CD8-positive, alpha-beta memory T cell (primary cell): ENCODE measurements at places on chromosomes 2 and 18. TPM values are rescaled to one million over a fixed set of nuclear protein-coding genes. Genes with fewer than 3 reads are reported as not detected.

Gene CDH20
- 0.13 TPM for total RNA-seq

DNA sequence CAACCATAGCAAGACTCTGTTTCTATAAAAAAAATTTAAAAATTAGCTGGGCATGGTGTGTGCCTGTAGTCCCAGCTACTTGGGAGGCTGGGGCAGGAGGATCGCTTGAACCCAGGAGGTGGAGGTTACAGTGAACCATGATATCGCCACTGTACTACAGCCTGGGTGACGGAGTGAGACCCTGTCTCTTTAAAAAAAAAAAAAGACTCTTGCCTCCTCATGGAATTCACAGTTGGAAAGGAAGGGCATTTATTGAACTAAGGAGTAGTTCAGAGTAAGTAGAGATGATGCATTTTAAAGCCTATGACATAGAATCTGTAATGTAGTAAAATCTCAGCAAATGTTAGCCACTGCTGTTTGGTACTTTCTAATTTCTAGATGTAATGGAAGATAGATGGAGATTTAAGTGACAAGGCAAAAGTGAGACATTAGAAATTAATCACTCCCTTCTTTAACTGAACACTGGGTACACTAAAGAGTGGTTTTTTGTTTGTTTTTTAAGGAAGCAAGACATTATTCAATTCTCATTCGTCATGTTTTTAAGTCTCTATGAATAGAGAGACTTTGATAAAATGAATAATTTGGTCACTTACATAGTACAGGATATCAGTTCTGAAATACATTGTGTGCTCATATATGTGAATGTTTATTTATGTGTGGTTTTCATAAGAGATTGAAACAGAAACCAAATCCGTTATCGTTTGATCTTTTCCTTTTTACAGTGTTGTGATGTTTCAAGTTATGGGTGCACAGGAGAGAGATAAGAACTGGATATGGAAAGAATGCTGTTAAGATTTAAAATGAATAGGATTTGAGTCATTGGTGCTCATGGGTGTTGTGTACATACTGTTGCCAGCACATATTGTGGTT, 186.1 kb upstream of the STON1 start:
- peaks cover 31% of the 10 kb centered on the region for H3K4me1 ChIP-seq
- peak overlapping the region; percentile 21 for H3K4me3 ChIP-seq
- DNase-seq, result peak; percentile 66
- peaks cover 17% of the 10 kb centered on the region for H3K36me3 ChIP-seq
- H3K27me3 ChIP-seq, result no peaks in the 10 kb centered on the region

- DNase-seq, result no peak
- H3K27ac ChIP-seq, result no peak overlapping the region
- H3K36me3 ChIP-seq, result no peaks in the 10 kb centered on the region
- no peaks in the 10 kb centered on the region for H3K27me3 ChIP-seq
- H3K4me1 ChIP-seq, result peaks cover 42% of the 10 kb centered on the region
Observed at GRCh38 chr2:130374587-130375290, 18.9 kb downstream of the PTPN18 start.

Gene DPY30
- total RNA-seq, result 78.2 TPM

GRCh38 chr2:143786026-143786765, 657.0 kb downstream of the ARHGAP15 start:
- H3K27me3 ChIP-seq, result no peaks in the 10 kb centered on the region
- no peaks in the 10 kb centered on the region for H3K36me3 ChIP-seq
- no peaks in the 10 kb centered on the region for H3K4me1 ChIP-seq
- H3K27ac ChIP-seq, result no peak overlapping the region
- no peak overlapping the region for H3K4me3 ChIP-seq
- no peak for DNase-seq

Gene AMER3
- not detected for total RNA-seq

GRCh38 chr2:190551928-190552327, 17.4 kb upstream of the NEMP2 start:
- no peak overlapping the region for H3K4me3 ChIP-seq
- DNase-seq, result no peak
- H3K27ac ChIP-seq, result no peak overlapping the region

Gene SH3RF3
- 0.31 TPM for total RNA-seq

Gene ACMSD
- total RNA-seq, result not detected
